ENCODE measurements at places on chromosomes 16 and 17.

DNA sequence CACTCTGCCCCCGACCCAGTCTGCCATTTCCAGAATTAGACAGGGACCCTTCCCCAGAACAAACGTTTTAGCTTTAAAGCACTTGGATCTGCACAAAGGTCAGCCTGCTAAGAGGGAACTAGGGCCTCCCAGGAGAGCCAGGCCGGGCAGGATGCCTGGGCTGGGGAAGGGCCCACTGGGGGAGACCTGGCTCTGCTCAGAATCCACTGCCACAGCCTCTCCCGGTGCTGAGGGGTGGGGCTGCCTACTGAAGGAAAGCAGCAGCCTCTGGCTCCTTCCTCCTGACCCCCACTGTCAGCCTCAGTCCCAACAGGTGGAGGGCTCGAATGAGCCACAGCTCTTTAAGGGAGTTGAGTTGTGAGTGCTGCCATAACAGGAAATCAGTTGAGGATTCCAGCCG, 1.7 kb downstream of the YBX2 start:
- no peak for DNase-seq

GRCh38 chr17:74677558-74678466, 34.9 kb downstream of the CD300LF start:
- peak; percentile 24 for DNase-seq

DNA sequence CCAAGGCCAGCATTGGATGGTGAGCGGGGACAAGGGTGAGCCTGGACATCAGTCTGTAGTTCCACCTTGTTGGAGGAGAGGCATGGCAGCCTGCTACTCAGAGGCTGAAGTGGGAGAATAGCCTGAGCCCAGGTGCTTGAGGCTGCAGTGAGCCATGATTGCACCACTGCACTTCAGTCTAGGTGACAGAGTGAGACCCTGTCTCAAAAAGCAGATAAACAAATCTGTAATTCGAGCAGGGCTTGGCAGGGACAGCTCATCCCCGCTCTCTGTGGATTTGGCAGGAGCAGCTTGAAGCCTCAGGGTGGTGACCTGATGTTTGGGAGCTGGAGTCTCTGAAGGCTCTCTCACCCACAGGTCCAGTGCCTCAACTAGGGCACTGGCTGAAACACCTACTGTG, 38.6 kb upstream of the ZCCHC14 start:
- no peak for DNase-seq

DNA sequence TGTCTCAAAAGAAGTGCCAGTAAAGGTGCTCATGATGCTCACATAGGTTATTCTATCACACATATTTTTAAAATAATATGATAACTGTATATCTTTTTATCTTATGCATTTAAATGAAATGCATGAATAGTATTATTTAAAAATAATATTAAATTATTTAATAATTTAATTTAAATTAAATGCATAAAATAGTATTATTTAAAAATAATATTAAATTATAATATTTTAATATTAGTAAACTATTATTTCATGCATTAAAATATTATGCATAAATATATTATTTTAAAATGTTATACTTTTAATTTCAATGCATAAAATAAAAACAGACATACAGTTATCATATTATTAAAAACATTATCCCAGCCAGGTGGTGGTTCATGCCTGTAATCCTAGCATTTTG, 33.4 kb downstream of the TMC7 start:
- DNase-seq = no peak
